ENCODE measurements at places on chromosomes 1 and 21.

DNA sequence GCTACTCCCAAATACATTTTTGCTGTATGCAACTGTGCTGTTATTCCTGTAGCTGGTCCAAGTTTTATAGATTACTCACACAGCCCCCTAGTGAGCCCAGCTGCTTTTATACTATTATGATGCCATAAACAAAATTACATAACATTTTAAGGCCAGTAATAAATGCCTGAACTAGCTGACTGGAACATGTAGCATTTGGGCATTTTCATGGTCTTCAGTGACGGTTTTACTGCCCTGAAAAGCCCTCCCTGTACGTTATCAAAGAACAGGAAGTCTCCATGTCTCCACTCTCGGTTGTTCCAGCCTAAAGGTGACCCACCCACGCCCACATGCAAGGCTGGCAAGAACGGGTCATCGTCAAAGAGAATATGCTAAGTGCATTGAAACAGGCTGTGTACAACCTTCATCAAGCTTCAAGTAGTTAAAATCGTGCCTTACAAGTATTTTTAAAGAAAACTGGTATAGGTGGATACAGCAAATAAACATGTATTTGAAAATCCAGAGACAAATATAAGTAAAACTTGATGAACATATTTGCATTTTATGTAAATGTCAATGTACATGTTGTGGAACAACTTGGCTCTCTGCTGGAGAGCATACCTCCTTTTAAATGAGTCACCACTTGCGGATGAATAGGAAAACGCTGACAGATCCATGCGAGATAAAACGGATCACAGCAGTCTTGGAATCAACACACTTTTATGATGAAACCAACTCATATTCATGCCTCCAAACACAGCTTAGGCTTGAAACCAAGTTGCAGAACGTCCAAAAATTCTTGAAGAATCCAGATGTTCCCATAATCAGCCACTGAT lies 520.5 kb downstream of the SMYD3 start:
- no peak for DNase-seq

GRCh38 chr1:212578041-212578440 lies 30.5 kb upstream of the ATF3 start:
- no peak for DNase-seq

DNA sequence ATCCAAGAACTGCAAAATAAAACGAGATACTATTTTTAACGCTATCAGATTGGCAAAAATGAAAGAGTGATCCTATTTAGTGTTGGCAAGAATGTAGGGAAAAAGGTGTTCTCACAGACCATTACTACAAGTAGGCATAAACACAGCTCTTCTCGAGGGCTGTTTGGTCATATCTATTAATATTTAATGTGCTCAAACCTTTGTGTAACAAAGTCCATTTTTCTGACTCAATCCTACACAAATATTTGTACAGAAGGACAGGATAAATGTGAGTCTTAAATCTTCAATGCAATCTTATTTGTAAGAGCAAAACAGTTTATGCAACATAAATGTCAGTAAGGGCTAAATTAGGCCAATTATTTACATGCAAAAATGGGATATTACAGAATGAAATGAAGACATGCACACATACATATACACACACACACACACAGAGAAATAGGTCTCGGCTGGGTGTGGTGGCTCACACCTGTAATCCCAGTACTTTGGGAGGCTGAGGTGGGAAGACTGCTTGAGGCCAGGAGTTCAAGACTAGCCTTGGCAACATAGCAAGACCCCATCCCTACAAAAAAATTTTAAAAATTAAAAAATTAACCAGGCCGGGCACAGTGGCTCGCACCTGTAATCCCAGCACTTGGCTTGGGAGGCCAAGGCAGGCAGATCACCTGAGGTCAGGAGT lies 17.7 kb downstream of the DHCR24 start:
- DNase-seq: no peak

DNA sequence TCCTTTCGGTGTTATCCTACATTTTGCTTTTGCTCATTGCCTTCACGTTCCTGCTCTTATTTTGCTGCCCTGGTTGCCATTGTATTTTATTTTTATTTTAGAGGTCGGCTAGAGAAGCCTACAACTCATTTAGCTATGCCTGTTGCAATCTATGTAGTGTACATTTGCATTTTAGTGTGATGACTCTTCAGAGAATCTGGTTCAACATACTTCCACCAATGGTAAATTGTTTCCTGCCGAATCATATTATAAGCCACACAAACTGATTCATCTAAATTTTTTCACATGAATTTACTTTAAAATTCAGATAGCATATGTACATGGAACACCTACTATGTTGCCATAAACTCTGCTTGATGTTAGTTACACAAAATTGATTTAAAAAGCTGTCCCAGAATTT lies 1596.9 kb downstream of the PLA2G4A start:
- no peak for DNase-seq

GRCh38 chr21:44377201-44377921 lies 23.9 kb downstream of the TRPM2 start:
- DNase-seq: no peak

GRCh38 chr1:153431002-153431401 lies 14.7 kb downstream of the S100A7A start:
- DNase-seq: no peak

- no peak for DNase-seq
These were observed 27.2 kb downstream of the MYOG start for GRCh38 chr1:203058676-203058935.

DNA sequence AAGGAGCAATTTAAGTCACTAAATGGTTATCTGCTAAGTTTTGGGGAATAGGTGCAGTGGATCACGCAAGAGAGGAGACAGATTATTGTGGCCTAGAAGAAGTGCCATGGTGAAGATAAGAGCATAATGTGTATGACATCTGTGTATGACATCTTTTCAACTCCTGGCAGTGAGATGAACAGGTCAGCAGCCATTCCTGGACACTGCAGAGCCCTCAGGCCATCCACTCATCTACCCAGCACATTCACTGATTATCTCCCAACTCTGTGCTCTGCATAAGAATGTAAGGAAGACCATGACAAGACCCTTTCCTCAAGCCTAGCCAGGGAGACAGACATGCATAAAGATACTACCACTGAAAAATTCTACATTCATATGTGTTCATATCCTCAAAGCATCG lies 73.7 kb downstream of the DDR2 start:
- DNase-seq: no peak

DNA sequence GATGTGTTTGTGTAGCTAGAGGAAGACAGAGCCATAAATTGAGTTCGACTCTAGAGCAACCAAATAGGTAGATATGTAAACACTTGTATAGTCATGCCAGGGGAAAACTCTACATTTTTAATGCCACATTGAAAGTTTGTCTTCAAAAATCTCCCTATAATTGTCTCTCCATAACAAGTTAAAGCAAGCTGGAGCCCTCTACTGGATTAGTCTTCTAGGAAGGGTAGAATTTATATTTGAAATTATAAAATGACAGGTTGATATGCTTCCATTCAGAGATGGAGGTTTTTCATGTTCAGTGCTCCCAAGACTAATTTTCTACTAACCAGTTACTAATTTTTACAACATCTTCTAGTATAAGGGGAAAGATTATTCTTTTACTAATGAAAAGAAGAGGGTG lies 13.1 kb upstream of the COL24A1 start:
- no peak for DNase-seq

- DNase-seq: no peak
These were observed 66.7 kb downstream of the XCL1 start for GRCh38 chr1:168643152-168643551.

DNA sequence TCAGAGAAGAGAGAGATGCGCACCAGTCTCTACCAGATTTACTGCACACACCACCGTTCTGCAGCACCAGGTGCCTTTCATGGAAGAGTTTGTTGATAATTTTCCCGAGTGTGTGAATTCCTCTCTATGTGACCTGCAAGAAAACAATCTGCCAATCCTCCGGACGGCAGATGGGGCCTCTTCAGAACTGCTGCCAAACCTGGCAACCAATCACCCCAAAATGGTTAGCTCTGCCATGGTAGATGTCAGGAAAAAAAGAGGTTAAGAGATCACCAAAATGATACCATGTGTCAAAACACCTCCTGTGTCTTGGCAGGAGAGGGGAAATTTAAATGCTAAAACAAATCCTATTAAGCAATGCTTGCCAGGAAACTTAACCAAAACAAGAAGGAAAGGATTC lies 96.5 kb downstream of the DAB1 start:
- DNase-seq: no peak

- DNase-seq: peak; percentile 67
These were observed 195.0 kb upstream of the OLFM3 start for GRCh38 chr1:102191723-102192122.

DNA sequence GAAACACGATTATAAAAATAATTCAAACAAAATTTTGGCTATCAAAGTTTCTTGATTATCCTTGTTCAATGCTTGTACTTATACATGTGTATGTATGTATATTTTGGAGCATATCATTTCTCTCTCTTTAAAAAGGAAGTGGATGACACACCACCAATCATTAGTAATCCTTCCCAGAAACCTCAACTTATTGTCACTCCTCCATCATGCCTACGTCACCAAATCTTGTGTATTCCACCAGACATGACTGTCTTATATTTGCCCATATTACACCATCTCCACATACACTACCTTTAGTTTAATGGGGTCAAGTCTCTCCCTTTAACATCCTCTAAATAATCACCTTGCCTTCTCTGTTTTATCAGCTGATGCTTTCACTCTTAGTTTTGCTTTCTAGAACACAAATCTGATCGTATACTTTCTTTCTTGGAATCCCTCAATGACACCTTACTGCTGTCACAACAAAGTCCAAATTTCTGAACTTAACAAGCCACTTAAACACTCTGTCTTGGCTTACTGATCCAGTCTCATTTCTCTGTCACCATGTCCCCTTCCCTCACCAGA lies 124.0 kb downstream of the BRINP3 start:
- no peak for DNase-seq

GRCh38 chr1:185853739-185854138 lies 119.5 kb downstream of the HMCN1 start:
- no peak for DNase-seq

All from HAP-1 (cell line).